CD14-positive monocyte (primary cell): ENCODE measurements at places on chromosomes 5 and 9.

GRCh38 chr9:127983847-127984289, 3.1 kb upstream of the EEIG1 start:
- DNase-seq = no peak

DNA sequence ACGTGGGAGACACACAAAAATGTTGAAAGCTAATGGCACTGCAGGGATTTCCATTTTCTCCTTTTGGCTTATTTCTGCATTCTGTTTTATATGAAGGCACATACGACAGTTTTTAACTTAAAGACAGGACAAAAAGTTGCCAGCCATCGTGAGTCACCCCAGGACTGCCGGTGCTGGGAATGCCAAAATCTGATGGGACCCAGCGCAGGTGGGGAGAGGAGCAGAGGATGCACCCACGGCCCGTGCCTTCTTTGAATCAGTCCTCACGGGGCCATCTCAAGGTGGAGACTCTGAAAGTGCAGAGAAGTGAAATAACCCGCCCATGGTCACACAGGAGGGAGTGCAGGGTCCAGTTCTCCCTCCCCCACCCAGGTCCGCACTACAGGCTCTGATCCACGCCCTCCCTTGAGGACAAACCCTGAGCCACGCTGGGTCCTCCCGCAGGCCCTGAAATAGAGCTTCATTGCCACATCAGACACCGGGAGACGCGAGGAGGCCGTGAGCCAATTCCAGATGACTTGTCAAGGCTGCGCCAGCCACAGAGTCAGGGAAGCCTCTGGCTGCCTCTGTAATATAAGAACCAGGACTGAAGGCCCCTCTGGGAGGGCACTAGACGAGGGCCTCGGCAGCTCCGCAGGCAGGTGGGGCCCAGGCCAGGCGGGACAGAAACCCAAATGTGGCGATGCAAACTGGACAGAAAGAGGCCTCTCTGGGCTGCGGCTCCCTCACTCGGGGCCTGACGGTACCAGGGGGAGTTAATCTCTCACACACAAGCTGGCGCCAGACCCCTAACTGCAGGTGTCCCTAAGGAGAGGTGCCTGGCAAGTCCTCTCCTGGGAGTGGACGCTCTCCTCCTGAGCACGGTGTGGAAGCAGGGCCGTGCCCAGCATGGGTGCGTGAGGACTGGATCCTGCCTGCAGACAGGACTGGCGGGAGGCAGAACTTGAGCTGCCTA, 22.9 kb downstream of the ADAMTS2 start:
- DNase-seq = no peak

- no peak for DNase-seq
Observed at GRCh38 chr5:41778410-41778809, 91.8 kb downstream of the OXCT1 start.

DNA sequence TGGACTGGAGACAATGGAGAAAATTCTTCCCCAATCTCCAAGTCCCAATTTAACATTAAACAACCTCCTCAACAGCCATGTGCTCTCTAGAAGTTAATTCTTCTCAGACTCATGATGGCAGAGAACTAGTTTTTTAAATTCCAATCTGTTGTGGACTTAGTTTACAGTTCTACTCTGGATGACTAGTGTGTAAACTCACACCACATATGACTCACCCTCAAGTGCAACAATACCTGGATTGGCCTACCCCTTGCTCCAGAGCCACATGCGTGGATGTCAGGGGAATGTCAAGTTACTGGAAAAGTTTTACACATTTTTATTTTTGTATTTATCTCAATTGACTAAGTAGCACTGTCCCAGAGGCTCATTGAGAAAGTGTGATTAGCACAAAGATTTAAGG, 136.0 kb upstream of the EFNA5 start:
- DNase-seq = no peak

GRCh38 chr9:116209414-116210116, 56.0 kb downstream of the PAPPA start:
- DNase-seq = no peak

GRCh38 chr5:78589923-78590322, 58.6 kb downstream of the LHFPL2 start:
- DNase-seq = no peak

GRCh38 chr9:110729641-110730040, 61.0 kb downstream of the MUSK start:
- DNase-seq = no peak

DNA sequence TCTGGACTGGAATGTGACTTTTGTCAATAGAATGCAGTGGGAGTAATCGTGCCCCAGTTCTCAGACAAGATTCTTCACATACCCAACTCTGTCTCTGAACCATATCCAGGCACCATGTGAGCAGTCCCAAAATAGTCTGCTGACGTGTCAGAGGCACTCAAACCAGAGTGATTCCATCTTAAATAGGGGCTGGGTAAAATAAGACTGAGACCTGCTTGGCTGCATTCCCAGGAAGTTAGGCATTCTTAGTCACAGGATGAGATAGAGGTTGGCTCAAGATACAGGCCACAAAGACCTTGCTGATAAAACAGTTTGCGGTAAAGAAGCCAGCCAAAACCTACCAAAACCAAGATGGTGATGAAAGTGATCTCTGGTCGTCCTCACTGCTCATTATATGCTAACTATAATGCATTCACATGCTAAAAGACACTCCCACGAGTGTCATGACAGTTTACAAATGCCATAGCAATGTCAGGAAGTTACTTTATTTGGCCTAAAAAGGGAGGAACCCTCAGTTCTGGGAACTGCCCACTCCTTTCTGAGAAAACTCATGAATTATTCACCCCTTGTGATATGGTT, 16.9 kb upstream of the PLCXD3 start:
- DNase-seq = no peak
